ENCODE measurements at places on chromosomes 7 and 10.

DNA sequence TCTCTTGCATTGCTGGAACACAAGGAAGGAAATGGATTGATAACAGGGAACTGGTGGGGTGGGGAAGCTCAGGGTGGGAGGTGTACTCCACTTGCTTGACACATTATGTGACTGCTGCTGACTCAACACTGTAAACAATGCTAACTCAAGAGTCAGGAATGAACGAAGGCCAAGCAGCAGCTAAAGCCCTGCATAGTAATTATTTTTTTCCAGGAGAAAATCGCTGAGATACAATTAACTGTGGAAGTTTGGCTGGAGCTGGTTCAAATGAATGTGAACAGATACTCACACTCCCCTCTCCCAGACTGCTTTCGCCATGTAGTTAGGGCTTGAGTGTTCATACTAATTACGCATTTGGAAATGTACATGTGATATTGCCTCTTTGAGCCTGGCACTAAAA, 170.9 kb upstream of the AOAH start:
- no peaks in the 10 kb centered on the region for H3K4me1 ChIP-seq
- H3K27ac ChIP-seq: no peak overlapping the region
- H3K36me3 ChIP-seq: no peaks in the 10 kb centered on the region
- no peaks in the 10 kb centered on the region for H3K27me3 ChIP-seq
- no peak overlapping the region for H3K4me3 ChIP-seq

DNA sequence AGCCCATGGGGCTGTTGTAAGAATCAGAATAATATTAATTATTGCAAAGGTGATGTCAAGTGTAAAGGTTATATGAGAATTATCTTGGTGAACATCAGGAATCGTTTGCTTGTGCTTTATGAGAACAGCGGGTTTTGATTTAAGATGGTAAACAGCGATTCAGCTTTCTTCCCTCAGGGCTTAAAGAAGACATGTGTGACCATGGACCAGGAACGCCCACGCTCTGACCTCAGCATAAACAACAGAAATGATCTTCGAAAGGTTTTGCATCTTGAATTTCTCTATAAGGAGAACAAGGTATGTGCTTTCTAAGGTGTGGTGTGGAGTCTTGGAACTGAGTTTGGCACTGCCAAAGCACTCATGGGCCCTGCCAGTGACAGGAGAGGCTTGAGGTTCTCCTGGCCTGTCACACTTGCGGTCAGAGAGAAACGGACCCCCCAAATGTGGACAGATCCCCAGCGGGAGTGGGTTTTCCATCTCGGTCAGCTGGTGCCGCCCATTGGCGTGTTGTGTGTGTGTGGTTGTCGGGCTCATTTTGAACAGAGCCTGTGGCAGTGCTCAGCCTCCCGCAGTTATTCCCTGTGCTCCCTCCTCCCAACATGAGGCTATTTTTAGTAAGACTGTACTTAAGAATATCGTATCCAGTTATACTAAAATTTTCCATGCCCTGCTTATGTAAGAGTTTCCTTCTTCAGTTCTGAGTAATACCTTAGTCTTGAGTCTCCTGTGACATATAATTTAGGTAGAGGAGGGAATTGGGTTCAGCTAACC, 7.2 kb downstream of the MINDY4 start:
- peaks cover 23% of the 10 kb centered on the region for H3K4me1 ChIP-seq
- H3K4me3 ChIP-seq: no peak overlapping the region
- no peaks in the 10 kb centered on the region for H3K27me3 ChIP-seq
- peak overlapping the region; percentile 87 for H3K27ac ChIP-seq

- H3K36me3 ChIP-seq: no peaks in the 10 kb centered on the region
- no peaks in the 10 kb centered on the region for H3K27me3 ChIP-seq
- H3K4me1 ChIP-seq: no peaks in the 10 kb centered on the region
- no peak overlapping the region for H3K4me3 ChIP-seq
- H3K27ac ChIP-seq: no peak overlapping the region
- DNase-seq: no peak
Observed at GRCh38 chr7:118104812-118105441, 79.0 kb upstream of the LSM8 start.

DNA sequence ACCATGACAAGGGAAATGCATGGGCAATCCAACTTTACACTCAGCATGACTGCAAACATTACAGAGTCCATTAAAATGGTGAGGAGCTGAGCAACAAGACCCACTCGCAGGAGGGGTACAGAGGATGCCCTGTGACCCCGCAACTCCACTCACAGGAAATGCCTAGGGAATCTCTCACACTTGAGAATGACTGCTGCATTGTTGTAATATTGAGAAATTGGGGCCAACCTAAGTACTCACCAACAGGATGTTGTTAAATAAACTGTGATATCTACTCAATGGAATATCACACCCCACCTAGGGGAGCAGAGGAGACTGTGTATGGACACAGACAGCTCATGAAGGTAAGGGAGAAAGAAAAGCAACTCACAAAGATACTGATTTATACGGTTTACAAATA, 53.4 kb upstream of the CAMK2B start:
- H3K4me3 ChIP-seq: no peak overlapping the region
- H3K4me1 ChIP-seq: peaks cover 10% of the 10 kb centered on the region
- H3K27ac ChIP-seq: no peak overlapping the region
- no peaks in the 10 kb centered on the region for H3K27me3 ChIP-seq

DNA sequence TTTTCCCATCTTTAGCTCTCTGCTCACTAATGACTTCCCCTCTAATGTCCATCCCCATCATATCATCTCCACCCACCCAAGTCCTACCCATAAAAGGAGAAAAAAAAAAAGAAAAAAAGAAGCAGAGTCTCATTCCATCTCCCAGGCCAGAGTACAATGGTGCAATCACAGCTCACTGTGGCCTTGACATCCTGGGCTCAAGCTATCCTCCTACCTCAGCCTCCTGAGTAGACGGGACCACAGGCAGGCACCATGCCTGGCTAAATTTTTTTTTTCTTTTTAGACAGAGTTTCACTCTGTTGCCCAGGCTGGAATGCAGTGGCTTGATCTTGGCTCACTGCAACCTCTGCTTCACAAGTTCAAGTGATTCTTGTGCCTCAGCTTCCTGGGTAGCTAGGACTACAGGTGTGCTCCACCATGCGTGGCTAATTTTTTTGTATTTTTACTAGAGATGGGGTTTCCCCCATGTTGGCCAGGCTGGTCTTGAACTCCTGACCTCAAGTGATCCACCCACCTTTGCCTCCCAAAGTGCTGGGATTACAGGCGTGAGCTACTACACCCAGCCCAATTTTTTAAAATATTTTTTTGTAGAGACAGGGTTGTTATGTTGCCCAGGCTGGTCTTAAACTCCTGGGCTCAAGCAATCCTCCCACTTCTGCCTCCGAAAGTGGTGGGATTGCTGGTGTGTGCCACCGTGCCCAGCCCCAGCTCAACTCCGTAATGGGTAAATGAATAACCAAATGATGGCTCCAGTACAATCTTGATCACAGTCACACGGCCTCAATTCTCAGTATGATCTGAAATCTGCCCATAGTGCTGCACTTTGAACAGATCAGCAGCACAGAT, 24.6 kb upstream of the SGMS1 start:
- H3K27me3 ChIP-seq: no peaks in the 10 kb centered on the region
- no peaks in the 10 kb centered on the region for H3K4me1 ChIP-seq
- no peak for DNase-seq
- no peaks in the 10 kb centered on the region for H3K36me3 ChIP-seq

DNA sequence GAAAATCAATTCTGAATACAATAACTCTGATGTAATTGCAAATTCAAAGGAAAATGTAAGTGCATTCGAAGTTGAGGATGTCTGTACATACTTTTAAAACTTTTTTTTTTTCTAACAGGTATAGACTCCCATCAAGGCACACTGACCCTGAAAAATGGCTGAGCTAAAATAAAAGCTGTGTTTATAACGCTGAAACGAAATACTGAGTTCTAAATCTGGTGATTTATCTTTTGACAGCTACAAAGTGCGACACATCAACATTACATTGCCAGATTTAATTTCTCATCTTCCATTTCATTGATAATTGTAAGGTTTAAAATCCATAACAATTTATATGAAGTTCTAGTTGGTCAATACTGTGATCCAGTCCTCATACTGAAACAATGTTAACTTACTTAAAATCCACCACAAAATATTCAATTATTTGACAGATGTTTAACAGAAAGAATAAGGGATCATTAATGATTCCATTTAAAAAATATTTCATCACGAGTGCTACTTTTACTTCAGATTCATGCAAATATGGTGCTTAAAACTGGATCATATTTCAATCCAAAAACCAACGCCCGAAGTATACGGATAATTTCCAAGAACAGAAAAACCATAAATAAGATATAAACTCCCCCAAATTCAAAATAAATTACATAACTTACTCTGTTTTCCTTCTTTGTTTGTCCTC, 1.4 kb downstream of the RAB11FIP2 start:
- DNase-seq: no peak
- H3K27me3 ChIP-seq: no peaks in the 10 kb centered on the region
- H3K4me3 ChIP-seq: peak overlapping the region; percentile 96

- peak overlapping the region; percentile 84 for H3K27ac ChIP-seq
- DNase-seq: no peak
- H3K36me3 ChIP-seq: no peaks in the 10 kb centered on the region
Observed at GRCh38 chr7:47577321-47577919, 4.5 kb downstream of the TNS3 start.

- no peaks in the 10 kb centered on the region for H3K27me3 ChIP-seq
- H3K36me3 ChIP-seq: no peaks in the 10 kb centered on the region
- no peak for DNase-seq
- no peak overlapping the region for H3K27ac ChIP-seq
- H3K4me3 ChIP-seq: no peak overlapping the region
Observed at GRCh38 chr10:117346574-117346973, 28.7 kb downstream of the PDZD8 start.

All from ascending aorta (tissue), 2 donors.